Activated T-cell treated with anti-CD3 and anti-CD28 coated beads for 4 hours (primary cell): ENCODE measurements at places on chromosomes 2 and 18.

DNA sequence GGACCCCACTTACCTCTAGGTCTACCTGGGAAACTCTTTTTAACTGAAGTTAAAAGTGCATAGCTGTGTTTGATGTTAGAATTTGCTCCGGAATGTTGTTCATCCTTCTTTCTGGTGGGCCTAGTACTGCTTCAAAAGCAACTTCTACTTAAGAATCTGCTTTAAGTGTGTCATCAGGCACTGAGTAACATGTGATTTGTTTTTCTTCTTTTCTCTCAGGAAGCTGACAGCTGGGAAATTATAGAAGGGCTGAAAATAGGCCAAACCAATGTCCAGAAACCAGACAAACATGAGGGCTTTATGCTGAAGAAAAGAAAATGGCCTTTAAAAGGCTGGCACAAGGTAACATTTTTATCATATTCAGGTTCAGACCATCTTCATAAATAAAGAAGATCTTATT lies 122.9 kb downstream of the PRKRA start:
- DNase-seq: no peak

DNA sequence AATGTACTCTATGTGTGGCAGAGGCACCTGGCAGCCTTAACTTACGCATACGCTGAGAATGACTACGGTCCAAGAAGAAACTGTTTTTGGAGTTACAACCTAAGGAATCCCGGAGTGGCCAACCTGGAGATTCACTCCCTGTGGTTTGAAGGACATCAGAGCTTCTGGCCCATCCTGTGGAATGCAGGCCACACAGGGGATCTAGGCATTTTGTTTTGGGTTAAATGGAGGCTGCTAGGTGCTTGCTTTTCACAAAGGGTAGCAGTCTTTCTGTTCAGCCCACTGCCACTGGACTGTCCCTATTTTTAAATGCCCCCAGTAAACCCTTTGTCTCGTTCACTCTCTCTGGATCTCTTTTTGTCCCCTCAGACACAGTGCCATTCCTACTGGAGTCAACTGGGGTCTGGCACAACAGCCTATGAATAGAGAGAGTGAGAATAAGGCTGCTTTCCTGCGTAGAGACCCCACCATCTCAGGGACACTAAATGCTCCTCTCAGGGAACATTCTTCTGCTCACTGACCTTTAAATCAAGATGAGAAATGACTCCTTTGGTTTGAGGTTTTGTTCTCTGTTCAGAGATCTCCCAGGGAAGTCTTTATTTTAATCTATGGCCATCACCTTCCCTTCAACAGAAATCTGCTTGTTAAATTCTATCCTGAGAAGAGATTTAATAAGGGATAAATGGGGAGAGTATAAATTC lies 124.9 kb downstream of the B3GNT2 start:
- no peak for DNase-seq

GRCh38 chr2:220855296-220855695 lies 716.8 kb downstream of the EPHA4 start:
- DNase-seq: no peak

- DNase-seq: no peak
Measured at GRCh38 chr18:23127090-23127489, 8.2 kb upstream of the CABLES1 start.

DNA sequence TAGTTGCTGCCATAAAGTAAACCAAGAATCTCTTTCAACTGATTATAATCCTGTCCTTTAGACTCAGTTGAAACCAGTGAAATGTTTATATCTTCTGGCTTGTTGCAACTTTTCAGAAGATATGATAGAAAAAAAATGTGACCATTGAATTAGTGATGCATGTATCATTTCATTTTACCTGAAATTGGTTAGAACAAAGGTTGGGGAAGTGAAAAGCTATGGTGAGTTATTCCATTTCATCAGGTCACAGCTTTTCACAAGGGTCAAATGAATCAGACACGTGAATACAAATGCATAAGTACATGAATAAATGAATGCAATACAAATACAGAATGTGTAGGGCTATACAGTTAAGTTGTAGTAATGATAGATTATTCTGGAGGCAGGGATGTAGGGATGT lies 15.1 kb downstream of the CCDC85A start:
- DNase-seq: no peak
